Activated CD8-positive, alpha-beta memory T cell treated with anti-CD3 and anti-CD28 coated beads for 36 hours (primary cell): ENCODE measurements at places on chromosomes 3 and 15. TPM values are rescaled to one million over a fixed set of nuclear protein-coding genes. Genes with fewer than 3 reads are reported as not detected.

Gene COL6A5
- not detected for total RNA-seq

Gene KBTBD13
- total RNA-seq: not detected

Gene THRB
- total RNA-seq: not detected

Gene IMPG2
- total RNA-seq: 0.06 TPM

Gene RPL39L
- total RNA-seq: 14.1 TPM

Gene ACAN
- total RNA-seq: not detected

Gene TM6SF1
- 2.6 TPM for total RNA-seq

Gene CORO2B
- 0.08 TPM for total RNA-seq

Gene C3orf20
- total RNA-seq: not detected

Gene RETNLB
- total RNA-seq: not detected

Gene CLASP2
- 45.5 TPM for total RNA-seq
